ENCODE measurements at places on chromosomes 4 and X.

DNA sequence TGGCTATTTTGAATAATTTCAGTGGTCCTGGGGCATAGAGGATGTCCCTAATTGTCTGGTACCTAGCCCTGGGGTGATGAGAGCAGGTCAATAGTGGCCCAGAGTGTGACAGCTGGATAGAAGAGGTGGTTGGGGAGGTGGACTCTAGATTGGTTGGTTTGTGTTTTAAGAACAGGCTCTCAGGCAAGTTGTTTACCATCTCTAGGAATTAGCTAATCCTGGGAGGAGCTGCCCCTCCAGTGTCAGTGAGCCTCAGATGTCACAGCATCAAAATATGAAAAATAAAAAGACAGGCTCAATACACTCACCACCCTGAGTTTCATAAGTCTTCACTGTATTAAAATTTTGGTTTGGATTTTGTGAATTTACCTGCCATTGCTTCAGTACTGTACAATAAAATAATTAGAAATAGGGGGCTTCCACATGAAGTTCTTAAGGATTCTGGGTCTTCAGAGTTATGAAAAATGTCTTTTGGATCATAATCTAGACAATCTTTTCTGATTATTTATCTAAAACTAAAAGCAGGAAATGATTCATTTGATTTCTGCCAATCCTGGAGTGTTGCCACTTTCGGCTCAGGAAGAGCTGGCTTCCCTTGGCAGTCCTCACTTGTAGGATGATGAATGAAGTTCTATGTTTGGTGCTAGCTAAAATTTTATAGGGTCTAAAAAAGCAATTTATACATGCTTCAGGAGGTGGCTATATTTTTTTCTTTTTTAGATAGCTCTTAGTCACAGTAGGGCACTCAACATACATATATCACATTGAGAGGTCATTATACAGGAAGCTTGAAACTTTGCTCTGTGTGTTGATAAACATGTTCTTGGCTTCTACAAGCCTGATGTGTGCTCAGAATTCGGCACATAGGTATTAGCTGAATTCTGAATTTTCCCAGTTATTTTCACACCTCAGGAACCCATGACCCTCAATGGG is 395.1 kb downstream of the RAB28 start:
- no peak for DNase-seq

DNA sequence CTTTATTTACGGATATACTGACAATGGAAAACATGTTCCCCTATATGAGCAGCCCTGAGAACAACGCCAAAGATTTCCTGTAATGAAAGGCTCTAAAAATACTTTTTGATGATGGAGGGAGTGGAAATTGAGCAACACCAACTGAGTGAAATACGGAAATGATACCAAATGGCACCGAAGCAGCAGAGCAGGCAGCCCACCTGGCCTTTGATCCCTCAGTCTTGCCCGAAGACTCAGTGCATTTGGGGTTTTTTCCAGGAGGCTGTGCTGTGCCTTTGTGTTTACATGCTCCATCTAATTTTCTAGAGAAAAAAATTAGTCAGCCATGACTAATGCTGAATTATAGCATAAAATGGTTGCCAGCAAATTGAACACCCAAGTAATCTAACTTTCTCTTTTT is 169.9 kb upstream of the RBPJ start:
- no peak for DNase-seq

DNA sequence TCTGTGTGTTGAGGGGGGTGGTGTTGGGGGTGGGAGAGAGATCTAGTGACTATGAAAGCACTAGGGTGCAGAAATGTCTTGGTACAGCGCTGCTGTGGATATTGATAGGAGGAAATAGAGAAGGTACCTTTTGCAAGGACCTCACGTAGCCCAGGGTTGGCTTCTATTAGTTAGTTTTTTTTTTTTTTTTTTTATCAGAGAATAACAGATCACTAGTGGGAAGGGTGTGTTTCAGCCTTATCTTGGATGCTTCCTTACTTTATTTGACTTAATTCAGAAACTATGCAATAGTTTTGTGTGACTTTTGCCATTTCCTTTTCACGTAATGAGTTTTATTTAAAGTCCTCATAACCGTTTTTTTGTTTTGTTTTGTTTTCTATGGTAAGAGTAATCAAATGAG is 16.4 kb upstream of the PGRMC2 start:
- no peak for DNase-seq

GRCh38 chr4:13483768-13484121 is 395 bp downstream of the RAB28 start:
- no peak for DNase-seq

DNA sequence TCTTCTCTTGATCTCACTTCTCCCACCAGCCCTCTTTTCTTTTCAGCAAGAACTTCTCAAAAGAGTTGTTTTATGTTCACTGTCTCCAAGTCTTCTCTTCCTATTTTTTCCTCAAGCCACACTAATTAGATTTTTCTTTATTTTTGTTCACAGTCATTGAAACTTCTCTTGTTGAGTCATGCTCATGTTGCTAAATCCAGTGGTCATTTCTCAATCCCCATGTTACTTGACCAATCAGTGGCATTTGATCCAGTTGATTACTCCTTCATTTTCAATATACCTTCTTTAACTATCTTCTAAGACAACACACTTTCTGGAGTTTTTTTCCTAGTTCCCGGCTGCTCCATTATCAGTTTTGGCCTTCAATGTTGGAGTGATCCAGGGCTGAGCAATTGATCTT is 103.1 kb upstream of the LSM6 start:
- no peak for DNase-seq

- no peak for DNase-seq
Measured at GRCh38 chrX:31546126-31546525, 474.3 kb upstream of the FTHL17 start.

All from SHP77 treated with DMSO at 0.1 percent for 48 hours (cell line).